ENCODE measurements at places on chromosomes 6 and 20. TPM values are rescaled to one million over a fixed set of nuclear protein-coding genes. Genes with fewer than 3 reads are reported as not detected.

- DNase-seq: no peak
Observed at GRCh38 chr6:22435151-22435550, 134.2 kb upstream of the HDGFL1 start.

TNF gene
- total RNA-seq: 1.4 TPM

PCSK2 gene
- 18.1 TPM for total RNA-seq

DNA sequence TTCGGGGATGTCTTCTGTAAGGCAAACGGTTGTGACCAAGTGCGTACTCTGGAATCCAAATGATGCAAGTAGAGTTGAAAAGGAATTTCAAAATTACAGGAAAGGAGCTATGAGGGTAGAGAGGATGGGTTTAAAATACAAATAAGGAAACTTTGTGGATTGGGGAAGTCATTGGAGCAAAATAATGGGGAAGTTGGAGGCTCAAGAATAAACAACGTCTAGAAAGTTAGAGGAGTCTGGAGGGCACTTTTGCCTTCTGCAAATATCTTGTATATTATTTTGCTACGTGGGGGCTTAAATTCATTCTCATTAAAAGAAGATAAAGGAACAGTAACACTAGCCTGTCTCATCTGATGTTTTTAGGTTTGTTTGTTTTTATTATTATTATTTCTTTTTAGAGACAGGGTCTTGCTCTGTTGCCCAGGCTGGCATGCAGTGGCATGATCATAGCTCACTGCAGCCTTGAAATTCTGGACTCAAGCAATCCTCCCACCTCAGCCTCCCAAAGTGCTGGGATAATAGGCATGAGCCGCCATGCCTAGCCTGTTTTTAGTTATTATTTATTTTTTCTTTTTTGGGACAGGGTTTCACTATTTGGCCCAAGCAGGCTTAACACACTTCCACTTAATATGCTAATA, 55.0 kb upstream of the TNFAIP3 start:
- no peak for DNase-seq

GRCh38 chr6:34358389-34358905, 34.0 kb downstream of the NUDT3 start:
- no peak for DNase-seq

DNA sequence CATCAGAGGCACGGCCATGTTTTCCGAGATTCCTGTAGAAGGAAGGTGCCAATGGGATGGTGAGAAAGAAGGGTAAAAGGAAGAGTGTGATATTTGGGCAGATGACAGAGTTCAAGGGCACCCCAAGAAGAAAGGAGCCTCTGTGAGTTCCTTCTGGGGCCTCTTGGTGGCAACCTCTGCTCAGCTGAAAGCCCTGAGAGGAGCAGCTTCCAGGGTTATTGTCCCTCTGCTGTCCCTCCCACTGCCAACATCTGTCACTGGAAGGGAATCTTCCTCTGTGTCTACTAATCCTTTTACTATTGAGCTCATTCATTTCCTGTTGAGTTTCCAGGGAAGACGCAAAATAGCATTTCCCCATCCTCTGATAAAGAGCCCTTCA, 40.0 kb upstream of the KCNK16 start:
- no peak for DNase-seq

BHLHE23 gene
- total RNA-seq: not detected

CCDC170 gene
- 0.22 TPM for total RNA-seq

Data from lower leg skin (tissue), 4 donors.